Activated CD8-positive, alpha-beta memory T cell treated with anti-CD3 and anti-CD28 coated beads for 48 hours (primary cell): ENCODE measurements at places on chromosomes 11 and 22.
A peak's percentile ranks its signal among the peaks of the same experiment; 100 is the strongest.

GRCh38 chr11:133896028-133896427 is 50.7 kb upstream of the SPATA19 start:
- DNase-seq = no peak

DNA sequence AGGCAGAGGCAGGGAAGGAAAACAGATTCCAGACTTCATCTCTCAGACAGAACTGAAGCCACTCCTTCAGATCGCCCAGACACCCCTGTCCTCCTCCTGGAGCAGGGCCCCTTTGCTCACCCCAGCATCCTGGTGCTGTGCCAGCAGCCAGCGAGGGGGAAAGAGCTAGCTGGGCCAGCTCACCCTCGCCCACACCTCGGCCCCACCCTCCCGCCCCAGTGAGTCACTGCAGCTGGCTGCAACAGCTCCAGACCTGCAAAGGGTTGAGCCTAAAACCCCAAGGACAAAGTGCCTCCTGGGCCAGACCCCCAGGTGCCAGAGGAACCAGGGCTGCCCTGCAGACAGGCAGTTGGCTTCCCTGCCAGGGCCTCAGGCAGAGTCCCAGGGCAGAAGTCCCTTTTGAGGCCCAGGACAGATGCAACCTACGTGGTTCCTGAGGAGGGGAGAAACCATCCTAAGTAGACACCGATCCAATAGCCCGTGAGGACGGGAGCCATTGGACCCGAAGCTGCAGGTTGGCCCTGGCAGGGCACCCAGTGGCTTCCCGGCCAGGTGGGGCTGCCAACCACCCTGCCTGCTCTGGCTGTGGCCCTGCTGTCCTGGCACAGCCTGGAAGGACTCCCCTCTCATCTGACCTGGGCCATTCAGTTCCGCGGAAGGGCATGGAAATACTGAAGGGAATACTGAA is 7.2 kb downstream of the AHNAK start:
- peak; percentile 40 for DNase-seq

- no peak for DNase-seq
Measured at GRCh38 chr11:112958670-112959069, 2.5 kb upstream of the NCAM1 start.

DNA sequence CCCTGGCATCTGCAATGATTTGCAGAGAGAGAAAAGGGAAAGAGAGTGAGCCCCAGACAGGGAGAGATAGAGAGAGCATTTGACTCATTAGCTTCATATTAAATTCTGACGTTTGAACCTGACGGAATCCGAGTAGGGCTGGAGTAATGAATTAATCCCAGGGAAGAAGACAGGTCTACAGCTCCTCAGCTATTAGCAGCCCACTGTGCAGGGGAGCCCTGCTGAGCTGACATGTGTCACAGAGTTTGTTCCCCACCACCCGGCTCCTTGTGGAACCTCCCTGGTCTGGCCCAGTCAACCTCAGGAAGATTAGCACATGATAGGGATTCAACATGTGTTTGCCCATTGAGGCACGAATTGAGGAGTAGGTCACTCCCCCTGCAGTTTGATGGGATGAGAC is 404.0 kb downstream of the BUD13 start:
- no peak for DNase-seq

- no peak for DNase-seq
Measured at GRCh38 chr22:24503843-24504338, 8.8 kb downstream of the UPB1 start.

DNA sequence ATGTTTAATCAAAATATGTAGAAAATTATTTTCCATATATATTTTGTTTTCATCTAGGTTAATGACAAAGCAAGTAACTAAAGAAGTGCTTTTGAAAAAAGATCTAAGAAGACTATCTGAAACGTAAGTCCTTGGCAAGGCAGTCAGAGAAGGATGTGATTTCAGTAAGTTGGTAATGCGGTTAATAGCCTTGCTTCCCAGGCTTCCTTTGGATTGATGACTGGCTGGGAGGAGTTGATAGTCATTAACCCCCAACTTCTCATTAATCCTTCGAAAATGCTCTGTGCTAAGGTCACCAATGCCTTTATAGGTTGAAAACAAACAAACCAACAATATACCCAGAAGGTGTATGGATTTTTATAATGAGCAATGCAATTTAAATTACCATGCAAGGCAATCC is 1326.5 kb downstream of the LRRC4C start:
- DNase-seq = no peak

GRCh38 chr22:46111645-46112306 is 38.5 kb upstream of the PPARA start:
- DNase-seq = no peak

DNA sequence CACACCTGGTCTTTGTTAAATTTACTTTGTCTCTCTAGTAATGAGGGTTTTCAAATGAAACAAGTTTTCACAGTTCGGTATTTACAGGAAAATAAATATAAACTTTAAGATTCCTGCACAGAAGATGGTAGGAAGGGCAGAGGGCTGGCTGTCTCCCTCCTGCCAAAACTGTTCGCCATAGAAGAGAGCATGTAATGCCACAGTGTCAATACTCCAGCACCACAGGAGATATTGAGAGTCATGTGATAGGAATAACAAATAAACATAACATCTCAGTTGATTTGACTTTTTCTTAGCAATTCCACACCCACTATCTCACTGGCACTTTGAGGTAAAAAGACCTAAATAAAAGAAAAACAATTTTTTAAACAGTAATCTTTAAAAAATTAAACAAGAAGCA is 100.9 kb downstream of the MRTFA start:
- no peak for DNase-seq

GRCh38 chr11:110715541-110715940 is 3.3 kb upstream of the ARHGAP20 start:
- no peak for DNase-seq

DNA sequence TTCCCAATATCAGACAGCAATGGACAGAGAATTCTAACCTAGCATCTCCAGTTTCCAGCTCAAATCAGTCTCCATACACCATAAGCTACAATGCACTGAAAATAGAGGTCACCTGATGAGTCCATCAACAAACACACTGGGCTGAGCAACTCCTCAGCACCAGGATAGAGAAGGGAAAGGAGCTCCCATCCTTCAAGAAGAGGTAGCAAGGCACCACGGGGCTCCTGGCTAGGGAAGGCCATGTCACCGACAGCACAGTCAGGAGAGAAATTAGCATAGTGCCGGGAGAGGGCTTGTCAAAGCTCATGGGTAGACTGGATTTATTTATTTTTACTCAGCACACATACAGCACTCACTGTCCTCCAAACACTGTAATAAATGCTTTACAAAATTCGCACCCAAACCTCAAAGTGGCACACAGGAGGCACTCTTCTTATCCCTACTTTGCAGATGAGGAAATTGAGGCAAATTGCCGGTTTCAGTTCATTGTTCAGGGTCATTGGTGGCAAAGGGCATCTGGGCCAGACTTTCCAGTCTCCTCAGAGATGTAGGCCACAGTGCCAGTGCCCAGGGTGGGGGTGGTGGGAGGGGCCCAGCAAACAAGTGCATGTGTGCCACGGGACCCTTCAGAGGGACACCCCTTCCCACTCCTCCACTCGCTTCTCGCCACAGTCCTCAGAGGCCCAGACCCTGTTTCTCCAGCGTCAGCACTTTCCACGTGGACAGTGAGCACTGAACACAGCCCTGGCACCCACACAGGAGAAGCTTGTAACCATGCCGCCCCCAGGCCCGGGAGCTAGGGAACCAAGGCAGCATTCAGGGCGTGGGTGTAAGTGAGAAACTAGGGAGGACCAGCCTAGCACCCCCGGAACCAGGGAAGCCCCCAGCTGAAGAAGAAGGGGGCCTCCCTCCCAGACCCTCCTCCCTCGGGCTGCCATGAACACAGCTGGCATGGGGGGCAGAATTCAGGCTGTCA is 1417.4 kb downstream of the TBC1D22A start:
- DNase-seq = no peak

DNA sequence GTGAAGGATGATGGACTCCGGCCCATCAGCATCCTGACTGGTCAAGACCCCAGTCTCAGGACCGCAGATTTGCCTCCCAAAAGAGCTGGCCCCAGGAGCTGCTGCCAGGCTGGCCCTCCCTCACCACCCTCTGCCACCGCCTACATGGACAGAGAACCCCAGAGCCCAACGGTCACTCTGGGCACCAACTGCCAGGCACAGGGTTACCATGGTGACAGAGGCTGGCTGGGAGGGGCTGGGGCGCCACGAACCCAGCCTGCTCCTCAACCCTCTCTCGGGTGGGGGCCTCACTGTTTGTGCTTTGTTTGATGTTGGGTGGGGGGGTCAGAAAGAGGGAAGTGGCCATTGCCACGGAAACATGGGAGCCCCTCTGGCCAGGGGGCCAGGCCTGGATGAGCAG is 55.8 kb downstream of the ELFN2 start:
- no peak for DNase-seq

DNA sequence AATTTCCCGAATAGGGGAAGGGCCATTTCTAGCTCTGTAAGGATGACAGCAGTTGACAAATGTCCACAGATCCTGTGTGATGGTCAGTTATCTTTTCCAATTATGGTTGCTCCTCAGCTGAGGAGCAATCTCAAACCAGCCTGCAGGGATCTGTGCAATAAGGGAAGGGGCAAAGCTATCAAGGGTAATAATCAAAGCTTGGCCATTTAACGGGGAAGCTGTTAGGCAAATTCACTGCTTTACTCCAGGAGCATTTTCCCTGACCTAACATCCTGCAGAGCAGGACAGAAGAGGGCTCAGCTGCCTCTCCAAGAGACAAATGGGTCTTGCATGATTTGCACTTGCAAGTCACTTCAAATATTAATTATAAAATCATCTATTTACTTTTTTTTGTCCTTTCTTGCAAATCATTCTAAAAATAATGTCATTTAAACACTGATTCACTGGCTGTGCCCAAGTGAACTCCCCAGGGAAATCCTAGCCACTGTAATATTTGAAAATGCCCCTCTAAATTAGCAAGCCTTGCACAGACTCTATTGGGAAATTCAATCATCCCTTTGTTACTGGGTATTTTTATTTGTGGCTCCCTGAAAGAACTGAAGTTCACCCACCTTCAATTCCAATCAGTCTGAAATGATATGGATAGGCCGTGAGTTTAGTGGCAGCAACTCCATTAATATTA is 1256.7 kb downstream of the LRRC4C start:
- no peak for DNase-seq

- no peak for DNase-seq
Measured at GRCh38 chr11:84465040-84465439, 1162.1 kb downstream of the DLG2 start.

DNA sequence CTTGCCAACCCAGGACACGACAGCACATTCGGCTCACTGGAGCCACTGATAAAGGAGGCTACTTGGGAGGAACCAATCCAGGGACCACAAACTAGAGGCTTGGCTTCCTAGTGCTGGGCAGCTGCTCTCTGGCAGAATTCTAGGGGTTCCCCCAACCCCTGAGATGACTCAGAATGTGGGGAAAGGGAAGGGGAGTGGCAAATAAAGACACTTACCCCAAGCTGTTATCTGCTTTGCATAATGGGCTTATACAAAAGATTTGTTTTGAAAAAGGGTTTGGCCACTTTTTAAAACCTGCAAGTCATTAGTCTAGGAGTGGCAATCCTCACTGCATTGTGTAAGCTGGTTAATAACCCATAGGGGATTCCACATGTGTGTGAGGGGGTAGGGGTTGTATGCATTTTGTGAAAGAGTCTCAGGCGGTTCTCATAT is 64.1 kb upstream of the LMO1 start:
- DNase-seq = no peak

GRCh38 chr11:75495749-75496304 is 29.9 kb downstream of the GDPD5 start:
- DNase-seq = no peak
